BE2C (cell line): ENCODE measurements at places on chromosomes 13 and 19.

DNA sequence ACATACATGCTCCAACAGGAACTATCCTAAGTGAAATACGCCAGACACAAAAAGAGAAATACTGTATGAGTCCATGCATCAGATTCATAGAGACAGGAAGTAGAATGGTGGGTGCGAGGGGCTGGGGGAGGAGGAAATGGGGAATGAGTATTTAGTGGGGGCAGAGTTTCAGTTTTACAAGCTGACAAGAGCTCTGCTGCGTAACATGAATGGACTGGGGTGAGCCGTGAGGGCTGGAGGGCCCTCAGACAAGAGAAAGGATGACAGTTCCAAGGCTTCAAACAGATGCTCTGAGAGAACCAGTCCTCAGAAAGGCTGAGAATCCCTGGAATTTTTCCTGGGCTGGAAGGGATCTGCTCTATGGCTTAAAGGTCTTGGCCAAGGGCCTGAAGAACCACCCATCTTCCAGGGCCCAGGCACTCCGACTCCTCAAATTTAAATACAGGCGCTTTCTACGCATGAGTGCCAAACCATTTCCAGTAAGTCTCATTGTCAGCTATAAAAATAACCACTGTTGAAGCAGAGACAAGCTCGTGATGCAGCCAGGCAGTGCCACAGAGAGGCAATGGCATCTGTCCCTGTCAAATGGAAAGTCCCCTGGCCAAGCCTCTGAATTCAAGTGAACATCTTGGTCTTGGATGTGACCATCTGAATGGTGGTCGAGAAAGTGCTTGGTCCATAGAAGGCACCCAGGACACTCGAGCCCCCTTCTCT is 17.5 kb downstream of the KLF2 start:
- DNase-seq: no peak

DNA sequence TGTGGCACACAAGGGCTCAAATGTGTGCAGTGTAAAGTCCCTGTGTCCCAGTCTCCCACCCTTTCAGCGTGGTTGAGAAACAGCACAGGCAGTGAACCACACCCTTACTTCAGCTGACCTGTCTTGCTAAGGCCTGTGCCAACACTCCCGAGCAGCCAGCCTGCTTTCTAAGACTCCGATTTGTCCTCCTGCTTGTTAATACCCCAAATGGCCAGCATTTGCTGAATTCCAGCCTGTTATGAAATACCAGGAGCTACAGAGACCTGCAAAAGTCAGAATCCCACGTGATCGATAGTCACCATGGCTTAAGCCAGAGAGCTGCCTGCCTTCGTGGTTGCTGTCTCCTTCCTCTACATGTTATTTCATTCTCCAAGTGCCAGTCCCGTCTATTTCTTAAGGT is 200.5 kb downstream of the FGF9 start:
- no peak for DNase-seq

- no peak for DNase-seq
Measured at GRCh38 chr19:2805261-2805900, 14.3 kb upstream of the ZNF554 start.

- DNase-seq: peak; percentile 13
Measured at GRCh38 chr13:114105521-114106225, 26.8 kb downstream of the RASA3 start.

GRCh38 chr13:96849091-96849490 is 145.2 kb downstream of the OXGR1 start:
- no peak for DNase-seq

GRCh38 chr19:56660381-56661107 is 11.0 kb downstream of the ZNF835 start:
- no peak for DNase-seq

DNA sequence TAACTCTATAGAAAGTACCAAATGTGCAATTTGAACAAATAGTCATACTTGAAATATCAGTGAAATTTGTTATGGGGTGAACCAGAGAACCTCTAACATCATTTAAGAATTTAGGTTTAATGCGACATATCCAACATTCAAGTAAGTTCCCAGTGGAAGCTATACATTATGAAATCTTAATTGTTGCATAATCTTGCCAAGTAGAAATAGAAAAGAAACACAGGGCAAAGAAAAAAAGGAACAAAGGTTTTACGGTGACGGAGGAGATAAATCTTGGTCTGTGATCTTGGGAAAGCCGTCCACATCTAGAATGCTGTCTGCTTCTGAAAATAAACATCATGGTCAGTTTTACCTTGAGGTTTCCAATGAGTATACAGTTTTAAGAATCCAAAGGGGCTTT is 445.7 kb downstream of the RFC3 start:
- DNase-seq: no peak

DNA sequence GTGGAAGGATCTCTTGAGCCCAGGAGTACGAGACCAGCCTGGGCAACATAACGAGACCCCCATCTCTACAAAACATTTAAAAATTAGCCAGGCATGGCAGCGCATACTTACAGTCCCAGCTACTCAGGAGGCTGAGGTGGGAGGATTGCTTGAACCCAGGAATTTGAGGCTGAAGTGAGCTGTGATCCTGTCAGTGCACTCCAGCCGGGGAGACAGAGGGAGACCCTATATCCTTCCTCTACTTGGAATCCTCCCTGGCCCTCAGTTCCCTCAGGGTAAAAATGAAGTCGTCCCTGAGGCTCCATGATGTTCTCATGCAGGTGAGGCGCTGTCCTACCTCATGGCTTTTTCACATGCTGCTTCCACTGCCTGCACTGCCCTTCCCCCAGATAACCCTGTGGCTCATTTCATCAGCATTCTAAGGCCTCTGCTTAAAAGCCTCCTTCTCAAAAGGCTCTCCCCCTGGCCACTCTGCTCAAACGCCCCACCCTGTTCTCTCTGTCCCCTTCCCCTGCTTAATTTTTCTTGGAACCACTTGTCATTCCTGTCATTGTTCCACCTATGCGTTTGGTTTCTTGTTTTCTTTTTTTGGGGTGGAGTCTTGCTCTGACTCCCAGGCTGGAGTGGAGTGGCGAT is 19.2 kb downstream of the DNM2 start:
- no peak for DNase-seq

DNA sequence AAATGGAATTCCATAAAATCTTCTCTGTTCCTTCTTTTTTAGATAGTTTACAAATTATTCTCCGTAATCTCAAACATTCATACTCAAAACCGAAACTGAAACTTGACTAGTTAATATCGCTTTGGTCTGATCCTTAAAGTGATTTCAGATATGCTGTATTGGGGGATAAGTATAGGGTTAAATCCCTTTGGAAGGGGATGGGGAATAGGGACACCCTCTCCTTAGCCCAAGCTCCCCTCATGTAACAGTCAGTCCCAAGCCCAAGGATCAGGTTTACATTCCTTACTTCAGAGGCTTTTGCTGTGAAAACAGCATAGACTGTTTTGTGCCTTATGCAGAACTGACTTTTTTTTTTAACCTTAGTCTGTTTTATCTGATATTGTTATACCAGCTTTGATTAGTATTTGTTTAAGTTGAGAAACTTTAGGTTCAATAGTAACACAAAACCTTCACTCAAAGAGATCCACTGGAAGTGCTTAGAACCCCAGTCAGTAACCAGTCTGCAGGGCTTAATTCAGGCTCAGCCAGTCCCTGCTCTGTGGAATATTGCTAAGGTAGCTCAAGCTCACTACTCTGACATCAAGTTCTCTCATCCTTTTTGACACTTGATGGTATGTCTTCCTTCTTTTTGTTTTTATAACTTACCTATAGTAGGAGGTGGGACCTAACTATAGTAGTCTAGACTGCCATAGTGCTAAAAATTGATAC is 10.5 kb downstream of the CDADC1 start:
- DNase-seq: no peak

GRCh38 chr19:8398311-8398771 is 8.2 kb downstream of the RAB11B start:
- no peak for DNase-seq

- peak; percentile 70 for DNase-seq
Measured at GRCh38 chr13:51895906-51896888, 34.4 kb downstream of the CCDC70 start.

GRCh38 chr13:102869948-102870676 is 24.3 kb downstream of the ERCC5 start:
- no peak for DNase-seq

DNA sequence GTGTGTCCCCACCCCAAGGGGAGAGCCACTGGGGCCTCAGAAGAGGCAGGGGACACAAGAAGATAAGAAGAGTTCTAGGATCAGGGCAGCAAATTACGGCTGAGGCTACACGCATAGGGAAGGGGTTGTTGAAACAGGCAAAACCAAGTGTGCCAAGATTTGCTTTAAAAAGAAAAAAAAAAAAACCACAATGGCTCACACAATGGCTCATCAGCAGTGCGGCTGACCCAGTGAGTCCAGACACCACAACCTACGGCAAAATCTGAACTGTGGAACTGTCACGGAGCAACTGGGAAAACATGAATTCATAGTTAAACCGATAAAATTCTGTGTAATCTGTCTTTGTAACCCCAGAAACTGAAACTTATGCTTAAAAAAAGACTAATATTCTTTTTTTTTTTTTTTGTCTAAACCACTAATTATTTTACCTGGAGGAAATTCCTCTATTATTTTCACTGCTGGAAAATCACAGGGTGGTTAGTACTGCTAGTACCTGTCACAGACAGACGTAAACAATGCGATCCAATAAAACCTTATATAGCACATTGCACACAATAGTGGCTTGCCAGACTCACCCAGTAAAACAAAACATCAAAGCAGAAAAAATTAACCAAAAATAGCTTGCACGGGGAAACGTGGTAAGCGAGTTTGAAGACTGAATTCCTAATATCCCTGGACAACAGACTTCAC is 325.4 kb upstream of the TSHZ3 start:
- DNase-seq: no peak

DNA sequence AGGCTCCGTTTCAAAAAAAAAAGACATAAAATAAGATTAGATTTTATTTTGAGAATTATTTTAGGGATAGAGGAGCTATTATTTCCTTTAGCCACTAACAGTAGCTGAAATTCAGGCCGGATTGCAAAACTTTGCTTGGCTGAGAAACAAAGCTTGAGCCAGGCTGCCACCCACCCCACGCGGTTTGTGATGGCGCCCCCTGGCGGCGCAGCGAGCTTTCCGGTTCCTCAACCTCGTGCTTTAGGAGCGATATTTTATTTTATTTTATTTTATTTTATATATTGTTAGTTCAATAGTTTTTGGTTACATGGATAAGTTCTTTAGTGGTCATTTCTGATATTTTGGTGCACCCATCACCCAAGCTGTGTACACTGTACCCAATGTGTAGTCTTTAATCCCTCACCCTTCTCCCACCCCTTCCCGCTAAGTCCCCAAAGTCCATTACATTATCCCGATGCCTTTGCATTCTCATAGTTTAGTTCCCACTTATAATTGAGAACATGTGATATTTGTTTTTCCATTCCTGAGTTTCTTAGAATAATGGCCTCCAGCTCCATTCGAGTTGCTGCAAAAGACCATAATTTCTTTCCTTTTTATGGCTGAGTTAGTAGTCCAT is 19.8 kb upstream of the CEACAM4 start:
- DNase-seq: peak; percentile 50

DNA sequence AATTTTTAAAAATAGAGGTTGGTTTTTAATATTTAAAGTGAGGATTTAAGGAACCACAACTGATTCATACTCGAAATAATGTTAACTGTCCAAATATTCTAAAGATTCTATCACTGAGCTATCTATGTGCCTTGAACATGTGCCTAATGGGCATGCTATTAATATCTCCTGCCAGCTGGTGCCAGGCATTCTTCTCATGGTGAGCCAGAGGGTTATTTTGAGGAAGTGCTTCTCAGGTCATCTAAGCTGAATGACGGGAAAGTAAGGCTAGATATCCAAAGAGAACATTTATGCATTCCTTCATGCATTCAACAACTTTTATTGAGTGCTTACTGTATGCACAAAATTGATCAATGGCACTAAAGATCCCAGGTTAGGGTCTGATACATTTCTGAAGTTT is 138.2 kb downstream of the PIBF1 start:
- DNase-seq: no peak

- DNase-seq: no peak
Measured at GRCh38 chr19:20558571-20558970, 7.0 kb downstream of the ZNF737 start.

- no peak for DNase-seq
Measured at GRCh38 chr19:2055931-2056836, 5.1 kb upstream of the MKNK2 start.
